A549 (cell line): ENCODE measurements at places on chromosomes 4 and X.

DNA sequence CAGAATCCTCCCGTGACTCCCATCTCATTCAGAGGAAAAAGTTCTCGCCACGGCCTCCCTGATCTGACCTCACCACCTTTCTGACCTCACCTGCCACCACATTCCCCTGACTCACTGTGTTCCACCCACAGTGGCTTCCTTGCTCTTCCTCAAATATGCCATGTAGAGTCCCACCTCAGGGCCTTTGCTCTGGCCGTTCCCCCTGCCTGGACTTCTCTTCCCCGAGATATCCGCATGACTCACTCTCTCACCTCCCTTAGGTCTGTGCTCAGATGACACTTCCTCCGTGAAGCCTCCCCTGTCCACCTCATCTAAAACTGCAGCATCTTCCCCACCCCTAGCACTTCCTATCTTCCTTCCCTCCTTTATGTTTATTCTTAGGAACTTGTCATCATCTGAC, 7.2 kb upstream of the TSPYL2 start:
- DNase-seq: peak; percentile 23

DNA sequence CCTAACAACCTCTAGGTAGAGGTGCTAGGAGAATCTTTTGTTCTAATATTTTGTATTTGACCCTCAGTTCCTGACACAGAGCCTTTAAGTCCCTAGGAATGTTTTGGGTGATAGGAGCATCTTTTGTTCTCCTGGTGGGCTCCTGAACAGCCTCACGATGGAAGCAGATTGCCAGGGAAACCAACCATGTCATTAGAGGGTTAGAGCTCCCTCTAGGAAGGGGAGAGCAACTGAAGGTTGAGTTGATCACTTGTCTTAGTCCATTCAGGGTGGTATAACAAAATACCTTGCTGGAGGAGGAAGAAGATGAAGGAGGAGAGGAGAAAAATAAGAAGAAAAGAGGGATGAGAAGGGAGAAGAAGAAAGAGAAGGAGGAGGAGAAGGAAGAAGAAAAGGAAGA, 9.2 kb downstream of the VCX start:
- DNase-seq: no peak

GRCh38 chrX:38438321-38438720, 85.9 kb downstream of the OTC start:
- DNase-seq: no peak

DNA sequence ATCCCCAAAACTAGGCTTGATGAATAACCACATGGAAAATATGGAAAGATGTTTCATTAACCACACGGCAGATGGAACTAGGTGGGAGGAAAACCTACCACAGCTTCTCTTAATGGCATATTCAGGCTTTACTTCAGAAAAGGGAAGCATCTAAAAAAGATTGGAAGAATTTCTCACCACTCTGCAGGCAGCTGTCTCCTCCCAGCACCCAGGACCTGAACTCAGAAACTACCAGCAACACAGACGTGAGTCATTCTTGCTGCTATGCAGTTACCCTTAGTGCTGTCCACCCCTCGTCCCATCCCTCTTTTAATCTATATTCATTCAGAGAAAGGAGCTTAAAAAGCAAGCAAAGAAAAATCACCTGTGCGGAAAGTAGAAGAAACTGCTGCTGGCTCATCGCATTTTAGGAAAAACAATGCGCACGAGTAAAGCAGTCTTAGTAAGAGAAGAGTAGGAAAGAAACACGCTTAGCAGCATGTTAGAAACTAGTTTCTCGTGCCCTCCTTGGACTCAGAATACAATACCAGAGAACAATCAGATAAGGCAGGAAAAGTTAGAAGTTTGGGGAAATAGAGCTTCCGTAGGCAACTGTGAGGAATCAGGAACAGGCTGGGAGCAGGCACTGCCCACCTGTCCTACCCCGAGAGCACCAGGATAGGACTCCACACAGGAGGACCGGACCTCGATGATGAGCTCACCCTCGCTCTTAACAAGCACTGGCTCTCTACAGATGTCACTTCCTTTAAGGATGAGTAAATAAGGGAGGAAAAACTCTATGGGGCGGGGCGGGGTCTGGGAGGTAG, 48.1 kb upstream of the ENPP6 start:
- peak; percentile 83 for DNase-seq

DNA sequence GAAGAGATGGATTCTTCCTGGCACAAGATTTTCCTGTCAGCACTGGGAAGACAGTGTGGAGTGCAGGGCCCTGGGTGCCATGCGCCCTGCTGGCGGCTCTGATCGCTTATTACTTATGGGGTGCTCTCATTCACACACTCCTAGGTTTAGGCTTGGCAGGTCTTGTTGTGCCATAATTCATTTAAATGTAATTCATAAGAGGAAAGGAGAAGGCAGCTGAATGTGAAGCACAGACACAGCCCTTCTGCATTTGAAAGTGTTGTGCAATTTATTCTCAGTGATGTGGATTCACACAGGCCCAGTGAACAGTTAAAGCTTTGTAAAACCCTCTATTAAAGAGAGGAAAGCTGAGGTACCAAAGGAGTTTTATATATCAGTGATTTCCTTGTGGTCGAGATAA, 249.7 kb downstream of the C4orf33 start:
- no peak for DNase-seq

- no peak for DNase-seq
These were observed 14.7 kb downstream of the CNOT6L start for GRCh38 chr4:77804471-77804870.

GRCh38 chr4:186792728-186793366, 69.2 kb upstream of the FAT1 start:
- DNase-seq: no peak

DNA sequence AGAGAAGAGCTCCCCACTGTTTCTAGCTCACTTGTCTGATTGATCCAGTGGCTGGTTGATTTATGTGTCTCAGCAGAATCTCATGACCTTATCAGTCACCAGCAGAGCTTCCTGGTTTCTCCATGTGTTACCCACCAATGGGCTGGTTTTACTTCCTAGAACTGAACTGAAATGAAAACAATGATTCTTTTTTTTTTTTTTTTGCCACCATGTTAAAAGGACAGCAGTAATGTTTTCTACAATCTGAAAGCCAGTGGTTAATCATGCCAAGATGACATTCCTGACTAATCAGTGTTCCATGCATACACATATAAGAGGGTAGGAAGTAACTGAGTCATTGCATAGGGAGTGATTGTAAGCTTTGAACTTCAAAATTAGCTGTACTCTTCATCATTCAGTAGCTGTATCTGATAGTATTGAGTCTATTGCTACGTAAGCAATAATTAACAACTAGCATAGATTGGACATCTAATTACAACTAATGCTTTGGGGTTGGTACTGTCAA, 67.7 kb downstream of the SLC4A4 start:
- DNase-seq: no peak

GRCh38 chrX:107738768-107739167, 36.8 kb downstream of the TSC22D3 start:
- no peak for DNase-seq

GRCh38 chr4:61245069-61245714, 45.1 kb downstream of the ADGRL3 start:
- DNase-seq: no peak

DNA sequence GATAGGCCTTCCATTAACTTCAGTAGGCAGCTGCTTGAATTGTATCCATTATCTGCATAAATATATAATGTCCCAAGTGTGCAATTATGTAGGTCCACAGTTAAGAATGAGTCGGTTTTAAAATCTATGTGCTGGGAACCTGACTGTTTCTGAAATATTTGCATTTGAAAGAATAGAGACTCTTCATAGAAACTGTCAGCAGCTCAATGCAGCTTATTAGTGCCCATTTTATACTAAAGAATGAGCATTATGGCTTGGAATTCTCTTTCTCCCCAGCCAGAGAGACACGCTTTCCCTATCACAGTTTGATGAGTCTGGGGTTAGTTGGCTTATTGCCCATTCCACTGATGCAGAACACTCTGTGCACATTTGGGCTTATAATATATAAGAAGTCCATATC, 202.0 kb upstream of the PCDH7 start:
- no peak for DNase-seq

- no peak for DNase-seq
These were observed 293.6 kb upstream of the PUDP start for GRCh38 chrX:7441586-7441985.

GRCh38 chrX:10597871-10598270, 22.5 kb downstream of the MID1 start:
- peak; percentile 67 for DNase-seq

DNA sequence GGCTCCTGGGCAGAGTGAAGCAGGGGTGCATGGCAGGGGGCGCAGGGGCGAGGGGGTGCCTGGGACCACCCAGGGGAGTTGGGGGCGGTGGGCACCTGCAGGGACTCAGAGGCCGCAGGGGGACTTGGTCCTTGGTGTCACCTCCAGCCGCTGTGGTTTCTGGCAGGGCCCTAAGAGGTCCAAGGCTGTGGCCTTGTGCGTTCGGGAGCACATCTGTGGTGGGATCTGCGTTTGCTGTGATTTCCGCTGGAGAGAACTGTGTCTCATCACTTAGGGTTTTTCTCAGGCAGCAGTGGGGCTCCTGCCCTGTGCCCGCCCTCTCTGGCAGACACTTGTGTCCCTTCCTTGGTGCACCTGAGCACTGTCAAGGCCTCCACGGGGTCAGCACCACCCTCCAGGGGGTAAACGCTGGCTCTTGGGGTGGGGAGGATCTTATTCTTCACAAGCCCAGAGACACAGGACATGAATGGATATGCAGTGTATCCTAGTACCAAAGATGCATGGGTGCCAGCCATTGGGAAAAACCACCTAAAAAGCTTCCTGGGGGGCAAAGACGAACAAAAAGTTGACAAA, 66.5 kb downstream of the ACOX3 start:
- no peak for DNase-seq

DNA sequence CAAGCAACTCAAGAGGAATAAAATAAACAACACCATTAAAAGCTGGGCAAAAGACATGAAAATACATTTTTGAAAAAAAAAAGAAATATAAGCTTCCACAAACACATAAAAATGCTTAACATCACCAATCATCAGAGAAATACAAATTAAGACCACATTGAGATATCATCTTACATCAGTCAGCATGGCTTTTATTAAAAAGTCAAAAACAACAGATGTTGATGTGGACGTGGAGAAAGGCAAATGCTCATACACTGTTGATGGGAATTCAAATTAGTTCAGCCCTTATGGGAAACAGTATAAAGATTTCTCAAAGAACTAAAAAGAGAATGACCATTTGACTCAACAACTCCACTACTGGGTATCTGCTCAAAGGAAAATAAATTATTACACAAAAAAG, 59.6 kb downstream of the STK32B start:
- no peak for DNase-seq

GRCh38 chr4:153643406-153644383, 40.4 kb upstream of the TLR2 start:
- DNase-seq: peak; percentile 60

DNA sequence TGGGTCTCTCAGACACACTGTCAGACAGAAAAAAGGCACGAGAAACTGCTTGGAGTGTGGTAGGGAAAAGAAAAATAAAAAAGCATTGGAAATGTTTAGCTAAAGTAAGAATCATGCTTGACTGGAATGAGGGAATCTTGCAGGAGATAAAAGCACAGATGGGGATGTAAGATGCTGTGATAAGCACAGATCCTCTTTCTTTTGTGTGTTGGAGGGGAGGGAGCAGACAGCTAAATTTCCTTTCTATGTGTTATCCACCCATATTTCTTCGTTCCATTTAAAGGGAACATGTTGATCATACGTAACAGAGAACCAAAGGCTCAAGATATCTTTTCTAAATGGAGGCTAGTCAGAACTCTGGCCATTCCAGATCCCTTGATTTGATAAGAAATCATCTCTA, 614.0 kb upstream of the LCORL start:
- no peak for DNase-seq

- no peak for DNase-seq
These were observed 717.2 kb upstream of the ADGRL3 start for GRCh38 chr4:60482921-60483351.

DNA sequence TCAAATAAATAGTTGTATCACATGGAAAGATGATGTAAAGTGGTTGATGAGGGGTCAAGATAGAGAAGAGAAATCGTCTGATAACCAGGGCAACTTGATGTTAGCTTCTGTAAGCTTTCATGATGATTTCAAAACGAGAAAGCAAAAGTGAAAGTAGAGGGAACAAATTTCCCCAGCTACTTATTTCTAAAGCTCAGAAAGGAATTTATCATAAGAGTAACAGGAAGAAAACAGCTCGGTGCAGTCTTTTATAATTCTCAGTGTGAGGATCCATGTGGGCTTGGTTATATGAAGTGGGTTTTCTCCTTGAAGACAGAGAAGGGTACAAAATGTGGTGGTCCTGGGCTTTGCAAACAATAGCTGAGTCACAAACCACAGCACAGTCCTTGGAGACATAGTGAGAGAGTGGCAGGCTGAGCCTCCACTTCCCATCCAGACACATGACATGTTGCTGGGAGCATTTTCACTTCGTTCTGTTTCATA, 32.1 kb upstream of the GLRA2 start:
- no peak for DNase-seq

- DNase-seq: no peak
These were observed 44.4 kb upstream of the CENPU start for GRCh38 chr4:184778325-184778724.

- DNase-seq: no peak
These were observed 20.5 kb upstream of the CD40LG start for GRCh38 chrX:136627409-136627808.

GRCh38 chr4:15907430-15907829, 31.1 kb downstream of the FGFBP1 start:
- DNase-seq: no peak

GRCh38 chr4:148299337-148299736, 142.9 kb downstream of the NR3C2 start:
- no peak for DNase-seq

- no peak for DNase-seq
These were observed 60.5 kb upstream of the C1GALT1C1 start for GRCh38 chrX:120690344-120690743.

DNA sequence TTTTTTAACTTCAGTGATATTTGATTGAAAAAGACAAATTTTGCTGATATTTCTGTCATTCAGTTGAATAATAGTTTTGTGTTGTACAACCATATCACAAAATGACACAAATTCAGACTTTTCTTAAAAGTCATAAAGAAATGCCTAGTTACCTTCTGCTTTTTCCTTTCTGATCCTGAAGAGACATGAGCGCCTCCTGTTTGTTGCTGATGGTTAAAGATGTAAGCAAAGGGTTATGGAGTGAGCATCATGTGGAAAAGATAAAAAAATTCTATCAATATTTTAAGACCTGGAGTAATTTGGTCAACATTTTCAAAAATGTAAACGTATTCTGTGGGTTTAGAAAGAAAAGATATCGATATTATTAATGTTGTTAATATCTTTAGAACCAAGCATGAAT, 669.9 kb upstream of the NR3C2 start:
- DNase-seq: no peak

DNA sequence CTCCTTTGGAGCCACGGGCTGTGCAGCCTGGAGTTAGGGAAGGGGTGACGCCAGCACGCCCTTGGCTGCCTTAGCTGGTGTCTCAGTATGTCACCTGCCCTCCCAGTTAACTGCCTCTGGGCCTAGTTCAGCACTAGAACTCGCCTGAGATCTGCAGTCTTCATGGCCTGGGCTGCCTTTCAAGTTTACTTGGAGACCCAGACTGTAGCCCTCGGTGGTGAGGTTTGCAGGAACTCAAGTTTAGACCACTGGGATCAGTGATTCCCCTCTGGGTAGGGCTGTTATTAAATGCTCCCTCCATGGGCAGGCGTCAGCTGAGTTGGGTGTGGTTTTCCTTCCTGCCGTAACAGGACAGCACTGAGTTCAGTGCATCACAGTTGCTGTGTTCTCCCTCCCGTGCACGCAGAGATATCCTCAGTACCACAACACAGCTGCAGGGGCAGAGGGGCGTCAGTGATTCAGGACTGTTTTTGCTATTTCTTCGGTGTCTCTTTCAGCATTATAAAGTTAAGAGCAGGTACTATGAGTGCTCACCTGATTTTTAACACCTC, 30.5 kb downstream of the PLAC8 start:
- no peak for DNase-seq
